Progenitor cell of endocrine pancreas (in vitro differentiated cells): ENCODE measurements at places on chromosomes 1 and 21.

DNA sequence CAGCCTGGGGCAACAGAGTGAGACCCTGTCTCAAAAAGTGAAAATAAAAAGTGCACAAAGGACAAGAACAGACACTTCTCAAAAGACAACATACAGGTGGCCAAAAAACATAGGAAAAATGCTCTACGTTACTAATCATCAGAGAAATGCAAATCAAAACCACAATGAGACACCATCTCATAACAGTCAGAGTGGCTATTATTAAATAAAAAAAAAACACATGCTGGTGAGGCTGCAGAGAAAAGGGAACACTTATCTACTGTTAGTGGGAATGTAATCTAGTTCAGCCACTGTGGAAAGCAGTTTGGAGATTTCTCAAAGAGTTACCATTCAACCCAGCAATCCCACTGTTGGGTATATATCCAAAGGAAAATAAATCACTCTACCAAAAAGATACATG, 173.2 kb downstream of the SMYD3 start:
- H3K27ac ChIP-seq: no peak overlapping the region
- peaks cover 4% of the 10 kb centered on the region for H3K27me3 ChIP-seq
- no peak overlapping the region for H3K4me3 ChIP-seq
- peaks cover 7% of the 10 kb centered on the region for H3K4me1 ChIP-seq

- H3K4me3 ChIP-seq: no peak overlapping the region
- H3K36me3 ChIP-seq: peaks cover 6% of the 10 kb centered on the region
- no peaks in the 10 kb centered on the region for H3K4me1 ChIP-seq
- no peak overlapping the region for H3K27ac ChIP-seq
- H3K27me3 ChIP-seq: no peaks in the 10 kb centered on the region
Measured at GRCh38 chr1:31625561-31626222, 8.2 kb downstream of the HCRTR1 start.

- no peak for DNase-seq
- peaks cover 37% of the 10 kb centered on the region for H3K4me1 ChIP-seq
- peak overlapping the region; percentile 8 for H3K27ac ChIP-seq
- H3K27me3 ChIP-seq: no peaks in the 10 kb centered on the region
Measured at GRCh38 chr1:51648180-51649109, 31.6 kb downstream of the OSBPL9 start.

- H3K4me3 ChIP-seq: no peak overlapping the region
- H3K4me1 ChIP-seq: no peaks in the 10 kb centered on the region
- H3K27me3 ChIP-seq: peaks cover 11% of the 10 kb centered on the region
- no peak for DNase-seq
- H3K27ac ChIP-seq: no peak overlapping the region
Measured at GRCh38 chr21:25568246-25568645, 39.0 kb downstream of the MRPL39 start.

GRCh38 chr1:233796146-233796783, 108.2 kb upstream of the SLC35F3 start:
- H3K27me3 ChIP-seq: peaks cover 8% of the 10 kb centered on the region
- peaks cover under 1% of the 10 kb centered on the region for H3K4me1 ChIP-seq
- H3K27ac ChIP-seq: no peak overlapping the region
- H3K4me3 ChIP-seq: no peak overlapping the region

DNA sequence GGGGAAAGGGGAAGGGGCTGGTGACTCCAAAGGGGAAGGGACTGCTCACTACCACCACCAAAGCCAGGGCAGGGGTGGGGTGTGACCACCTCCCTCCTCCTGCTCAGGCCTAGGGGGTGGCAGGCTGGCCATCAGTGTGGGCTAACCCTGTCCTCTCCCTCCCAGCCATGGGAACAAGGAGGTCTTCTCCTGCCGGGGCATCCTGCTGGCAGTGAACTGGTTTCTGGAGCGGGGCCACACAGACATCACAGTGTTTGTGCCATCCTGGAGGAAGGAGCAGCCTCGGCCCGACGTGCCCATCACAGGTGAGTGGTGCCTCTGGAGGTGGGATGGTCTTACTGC, 5.7 kb downstream of the ZC3H12A start:
- no peak overlapping the region for H3K27ac ChIP-seq
- DNase-seq: no peak
- no peak overlapping the region for H3K4me3 ChIP-seq
- peaks cover 6% of the 10 kb centered on the region for H3K36me3 ChIP-seq
- no peaks in the 10 kb centered on the region for H3K27me3 ChIP-seq
- peaks cover 6% of the 10 kb centered on the region for H3K4me1 ChIP-seq

DNA sequence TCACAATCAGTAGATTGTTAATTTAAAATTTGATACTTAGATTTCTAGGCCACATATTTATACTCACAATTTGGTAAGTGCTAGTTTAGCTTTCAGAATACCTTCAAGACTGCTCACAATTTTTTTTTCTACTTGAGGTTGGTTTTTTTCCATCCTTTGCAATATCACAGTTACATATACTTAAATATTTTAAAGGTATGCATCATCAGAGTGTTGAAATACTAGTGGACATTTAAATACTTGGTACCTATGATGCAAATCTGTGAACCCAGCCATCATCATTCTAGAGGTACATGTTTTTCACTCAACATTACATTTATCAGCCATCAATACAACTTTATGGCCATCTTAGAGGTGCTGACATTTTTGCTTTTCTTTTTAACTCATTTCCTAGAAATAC, 6.2 kb upstream of the LRRC40 start:
- H3K4me3 ChIP-seq: no peak overlapping the region
- H3K4me1 ChIP-seq: peaks cover 10% of the 10 kb centered on the region
- H3K27me3 ChIP-seq: no peaks in the 10 kb centered on the region
- no peak for DNase-seq

- H3K27ac ChIP-seq: no peak overlapping the region
- no peaks in the 10 kb centered on the region for H3K36me3 ChIP-seq
- peaks cover 18% of the 10 kb centered on the region for H3K27me3 ChIP-seq
- no peak overlapping the region for H3K4me3 ChIP-seq
- no peak for DNase-seq
Measured at GRCh38 chr1:208962867-208963266, 620.6 kb upstream of the CAMK1G start.

GRCh38 chr1:47948126-47948525, 49.1 kb downstream of the TRABD2B start:
- DNase-seq: no peak
- no peak overlapping the region for H3K4me3 ChIP-seq
- H3K4me1 ChIP-seq: peaks cover 50% of the 10 kb centered on the region
- no peaks in the 10 kb centered on the region for H3K36me3 ChIP-seq
- peak overlapping the region; percentile 51 for H3K27ac ChIP-seq

GRCh38 chr1:41390166-41390565, 28.9 kb downstream of the FOXO6 start:
- H3K4me1 ChIP-seq: peaks cover 11% of the 10 kb centered on the region
- no peak overlapping the region for H3K27ac ChIP-seq
- H3K27me3 ChIP-seq: peaks cover 46% of the 10 kb centered on the region
- H3K4me3 ChIP-seq: no peak overlapping the region
- no peaks in the 10 kb centered on the region for H3K36me3 ChIP-seq

DNA sequence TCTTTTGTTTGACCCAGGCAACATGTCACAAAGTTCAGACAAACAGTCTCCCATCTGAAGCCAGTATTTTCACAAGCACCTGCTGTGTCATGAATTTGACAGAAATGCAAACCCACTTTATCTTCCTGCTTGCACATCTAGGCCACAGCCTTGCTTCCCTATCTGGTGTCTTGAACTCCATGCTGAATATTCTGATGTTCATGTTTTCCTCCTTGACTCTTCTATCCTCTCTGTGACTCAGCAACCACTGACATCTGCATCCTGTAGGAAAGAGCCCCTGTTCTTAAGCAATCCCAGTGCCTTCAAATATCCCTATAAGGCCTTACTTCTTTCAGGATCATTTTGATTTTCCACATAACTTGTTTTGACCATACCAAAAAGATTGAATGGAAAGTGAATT, 6.5 kb downstream of the CD55 start:
- peaks cover 8% of the 10 kb centered on the region for H3K4me1 ChIP-seq
- no peaks in the 10 kb centered on the region for H3K27me3 ChIP-seq
- H3K36me3 ChIP-seq: peaks cover 8% of the 10 kb centered on the region

- DNase-seq: no peak
- peak overlapping the region; percentile 98 for H3K27ac ChIP-seq
- H3K4me1 ChIP-seq: peaks cover 49% of the 10 kb centered on the region
- no peaks in the 10 kb centered on the region for H3K36me3 ChIP-seq
- peak overlapping the region; percentile 62 for H3K4me3 ChIP-seq
Measured at GRCh38 chr1:110003747-110004428, 19.3 kb downstream of the AHCYL1 start.
